Activated CD8-positive, alpha-beta T cell treated with anti-CD3 and anti-CD28 coated beads for 36 hours (primary cell): ENCODE measurements at places on chromosomes 11 and 22. TPM values are rescaled to one million over a fixed set of nuclear protein-coding genes. Genes with fewer than 3 reads are reported as not detected.

TNNI2 gene
- total RNA-seq: 0.92 TPM

FOLR1 gene
- not detected for total RNA-seq

MYOD1 gene
- not detected for total RNA-seq

DRICH1 gene
- total RNA-seq: 0.23 TPM

SCGB1C1 gene
- total RNA-seq: not detected

IFITM10 gene
- 0.07 TPM for total RNA-seq

SPI1 gene
- total RNA-seq: 0.25 TPM

VWCE gene
- total RNA-seq: 25.8 TPM

CYP2R1 gene
- total RNA-seq: 12.9 TPM

TRIM22 gene
- 149 TPM for total RNA-seq

WT1 gene
- total RNA-seq: not detected

KCNE3 gene
- not detected for total RNA-seq
